Endodermal cell (in vitro differentiated cells): ENCODE measurements at places on chromosomes 7 and 10. TPM values are rescaled to one million over a fixed set of nuclear protein-coding genes. Genes with fewer than 3 reads are reported as not detected.

DNA sequence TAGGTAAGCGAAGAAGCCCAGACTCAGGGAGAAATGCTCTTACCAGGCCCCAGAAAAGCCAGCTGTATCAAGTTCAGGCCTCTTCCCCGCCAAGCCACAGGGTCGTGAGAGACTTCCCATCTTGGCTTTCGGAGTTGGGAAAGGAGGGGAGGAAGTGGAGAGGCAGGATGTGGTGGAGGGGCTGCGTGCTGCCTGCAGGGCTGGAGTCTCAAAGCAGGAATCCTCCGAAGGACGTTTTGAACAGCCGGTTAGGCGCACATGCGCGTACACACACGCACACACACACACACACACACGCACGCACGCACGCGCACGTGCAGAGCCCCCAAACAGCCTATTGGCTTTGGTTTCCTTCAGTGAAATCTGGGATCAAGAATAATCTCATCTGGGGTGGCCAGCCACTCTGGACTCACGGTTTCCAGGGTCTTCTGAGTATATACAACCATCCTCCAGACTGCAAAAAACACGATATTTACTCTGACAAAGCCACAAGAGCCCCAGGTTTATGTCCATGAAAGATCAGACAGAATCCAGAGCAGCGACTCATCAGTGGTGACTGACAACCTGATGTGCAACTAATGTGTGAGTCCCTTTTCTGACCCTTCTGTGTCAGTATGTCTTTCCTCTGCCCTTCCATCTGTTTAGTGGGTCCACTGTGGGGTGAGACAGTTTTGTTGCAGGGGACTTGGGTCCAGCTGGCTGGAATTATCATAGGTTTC, 115.0 kb upstream of the ZNF438 start:
- no peak overlapping the region for H3K4me3 ChIP-seq
- DNase-seq, result no peak
- H3K36me3 ChIP-seq, result no peaks in the 10 kb centered on the region
- H3K27ac ChIP-seq, result no peak overlapping the region
- H3K4me1 ChIP-seq, result no peaks in the 10 kb centered on the region

- H3K27me3 ChIP-seq, result no peaks in the 10 kb centered on the region
- no peak overlapping the region for H3K27ac ChIP-seq
- no peak overlapping the region for H3K4me3 ChIP-seq
- H3K4me1 ChIP-seq, result no peaks in the 10 kb centered on the region
These were observed 33.0 kb downstream of the OAT start for GRCh38 chr10:124385627-124386185.

DNA sequence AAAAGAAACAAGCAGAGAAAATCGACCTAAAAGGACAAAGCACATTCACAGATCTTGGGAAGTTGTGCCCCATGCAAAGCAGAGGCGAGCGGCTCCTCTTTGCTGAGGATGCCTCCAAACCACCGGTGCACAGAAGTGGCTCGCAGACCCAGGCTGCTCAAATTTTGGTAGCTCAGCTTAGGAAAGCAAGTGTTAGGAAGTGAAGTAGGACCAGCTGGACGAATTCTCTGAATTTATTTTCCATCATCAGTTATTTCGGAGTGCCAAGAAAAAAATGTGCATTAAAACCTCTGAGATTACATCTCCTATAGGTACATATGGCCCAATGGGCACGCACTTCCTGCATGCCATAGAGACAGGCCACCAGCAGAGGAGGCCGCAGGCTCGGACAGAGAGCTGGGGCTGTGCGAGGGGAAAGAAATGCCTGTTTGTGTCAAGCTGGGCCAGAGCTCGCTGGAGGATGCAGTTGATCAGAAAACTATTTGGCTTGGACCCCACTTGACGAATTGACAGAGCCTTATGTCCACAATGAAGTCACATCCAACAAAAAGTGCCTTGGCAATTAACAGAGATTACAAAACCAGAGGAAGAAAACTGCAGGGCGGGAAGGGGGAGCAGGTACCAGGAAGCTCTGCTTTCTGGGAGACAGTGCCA, 122.3 kb upstream of the LYZL2 start:
- DNase-seq, result peak; percentile 90
- H3K27me3 ChIP-seq, result no peaks in the 10 kb centered on the region
- H3K36me3 ChIP-seq, result no peaks in the 10 kb centered on the region
- H3K27ac ChIP-seq, result no peak overlapping the region

Gene EPDR1
- 7.3 to 7.8 TPM (median 7.7 TPM) in 3 replicates for total RNA-seq

Gene CYP2C19
- total RNA-seq, result not detected in 3 replicates

Gene CALML3
- not detected in 3 replicates for total RNA-seq

Gene LRRTM3
- total RNA-seq, result 0.16 TPM in 1 of 2 replicates, not detected in the other

Gene GIMAP8
- total RNA-seq, result not detected in 3 replicates
